ENCODE measurements at places on chromosomes 2 and 18. TPM values are rescaled to one million over a fixed set of nuclear protein-coding genes. Genes with fewer than 3 reads are reported as not detected.

GRCh38 chr2:10452312-10452711 lies 4.2 kb upstream of the ODC1 start:
- no peaks in the 10 kb centered on the region for H3K27me3 ChIP-seq
- H3K4me3 ChIP-seq: peak overlapping the region; percentile 3
- peaks cover 23% of the 10 kb centered on the region for H3K4me1 ChIP-seq
- DNase-seq: no peak
- no peaks in the 10 kb centered on the region for H3K36me3 ChIP-seq

SAG gene
- total RNA-seq: not detected

DNA sequence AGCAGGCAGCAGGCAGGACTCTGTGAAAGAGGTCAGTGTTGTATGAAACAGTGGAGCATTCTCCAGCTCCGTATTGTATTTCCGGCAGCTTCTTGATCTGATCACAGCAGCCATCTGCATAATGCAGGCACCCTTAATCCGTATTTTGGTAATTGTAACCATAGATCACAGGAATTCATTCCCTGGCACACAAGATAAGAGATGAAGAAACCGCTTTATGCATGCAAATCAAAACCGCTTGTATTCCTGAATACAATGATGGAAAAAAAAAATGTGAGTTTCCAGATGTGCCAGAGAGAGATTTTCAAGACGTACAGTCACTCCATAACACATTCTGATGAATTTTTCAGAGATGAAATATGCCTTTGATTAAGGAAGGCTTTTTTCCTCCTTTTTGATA lies 221.3 kb downstream of the ACKR3 start:
- DNase-seq: no peak
- H3K27me3 ChIP-seq: peaks cover 5% of the 10 kb centered on the region

- peaks cover 61% of the 10 kb centered on the region for H3K27me3 ChIP-seq
- H3K4me1 ChIP-seq: peaks cover 16% of the 10 kb centered on the region
- H3K27ac ChIP-seq: no peak overlapping the region
- H3K4me3 ChIP-seq: peak overlapping the region; percentile 17
- DNase-seq: no peak
- no peaks in the 10 kb centered on the region for H3K36me3 ChIP-seq
These were observed 3.7 kb downstream of the CACNB4 start for GRCh38 chr2:152095146-152095545.

REG3A gene
- total RNA-seq: not detected
